ENCODE measurements at places on chromosomes 16 and 17.

DNA sequence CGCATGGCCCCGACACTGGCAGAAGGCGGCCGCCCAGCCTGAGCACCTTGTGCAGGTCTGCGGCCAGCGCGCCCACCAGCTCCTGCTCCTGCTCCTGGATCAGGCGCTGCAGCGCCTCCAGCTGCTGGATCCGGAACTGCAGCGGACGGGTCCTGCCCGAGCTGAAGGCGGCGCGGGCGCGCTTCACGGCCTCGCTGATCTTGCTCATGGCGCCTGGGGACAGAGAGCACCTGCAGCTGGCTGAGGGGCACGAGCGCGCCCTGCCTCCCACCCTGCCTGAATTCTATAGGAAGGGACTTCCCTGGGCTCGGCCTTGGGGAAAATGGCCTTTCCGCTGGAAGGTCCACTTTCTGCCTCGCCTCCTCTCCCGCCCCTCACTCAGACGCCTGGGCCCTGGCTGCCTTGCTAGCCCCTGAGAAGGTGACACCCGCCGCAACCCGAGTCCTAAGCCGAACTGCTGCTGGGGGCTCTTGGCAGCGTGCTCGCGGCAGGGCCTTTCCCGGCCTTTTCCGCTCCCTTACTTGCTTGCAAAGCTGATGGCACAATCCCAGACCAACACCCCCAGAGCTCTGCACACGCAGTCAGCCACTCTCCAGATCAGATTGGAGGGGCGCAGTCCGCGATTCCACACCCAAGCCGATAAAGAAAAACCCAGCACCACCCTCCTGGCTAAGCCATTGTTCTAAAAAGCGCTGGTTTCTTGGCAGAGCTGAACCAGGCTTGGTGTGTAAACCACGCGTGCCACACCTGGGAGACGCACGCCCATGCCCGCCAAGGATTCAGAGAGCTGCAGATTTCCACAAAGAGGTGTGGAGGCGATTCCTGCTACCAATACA lies 3.0 kb downstream of the ALDH3A1 start:
- peak; percentile 60 for DNase-seq

GRCh38 chr17:77445760-77446532 lies 305.2 kb downstream of the SEC14L1 start:
- DNase-seq, result no peak

DNA sequence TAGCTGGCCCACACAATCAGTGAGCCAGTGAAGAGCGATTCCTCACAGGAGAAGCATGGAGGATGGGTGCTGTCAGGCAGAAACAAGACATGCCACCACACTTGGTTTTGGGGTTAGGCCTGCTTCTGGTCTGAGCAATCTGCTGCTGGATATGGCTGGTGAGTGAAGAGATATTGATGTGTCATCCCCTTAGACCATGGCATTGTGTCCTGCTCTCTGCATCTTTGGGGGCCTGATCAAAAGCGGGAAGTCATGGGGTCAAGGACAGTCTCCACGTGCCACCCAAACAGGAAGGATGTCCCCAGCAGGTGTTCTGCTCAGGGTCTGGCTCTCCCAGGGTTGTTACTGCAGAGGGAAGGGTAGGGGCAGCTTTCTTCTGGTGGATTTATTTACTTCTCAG lies 140.7 kb downstream of the PRKCB start:
- DNase-seq, result no peak

GRCh38 chr17:70987867-70988340 lies 818.6 kb downstream of the KCNJ2 start:
- DNase-seq, result no peak

GRCh38 chr16:67525176-67525860 lies 3.3 kb upstream of the RIPOR1 start:
- peak; percentile 65 for DNase-seq

DNA sequence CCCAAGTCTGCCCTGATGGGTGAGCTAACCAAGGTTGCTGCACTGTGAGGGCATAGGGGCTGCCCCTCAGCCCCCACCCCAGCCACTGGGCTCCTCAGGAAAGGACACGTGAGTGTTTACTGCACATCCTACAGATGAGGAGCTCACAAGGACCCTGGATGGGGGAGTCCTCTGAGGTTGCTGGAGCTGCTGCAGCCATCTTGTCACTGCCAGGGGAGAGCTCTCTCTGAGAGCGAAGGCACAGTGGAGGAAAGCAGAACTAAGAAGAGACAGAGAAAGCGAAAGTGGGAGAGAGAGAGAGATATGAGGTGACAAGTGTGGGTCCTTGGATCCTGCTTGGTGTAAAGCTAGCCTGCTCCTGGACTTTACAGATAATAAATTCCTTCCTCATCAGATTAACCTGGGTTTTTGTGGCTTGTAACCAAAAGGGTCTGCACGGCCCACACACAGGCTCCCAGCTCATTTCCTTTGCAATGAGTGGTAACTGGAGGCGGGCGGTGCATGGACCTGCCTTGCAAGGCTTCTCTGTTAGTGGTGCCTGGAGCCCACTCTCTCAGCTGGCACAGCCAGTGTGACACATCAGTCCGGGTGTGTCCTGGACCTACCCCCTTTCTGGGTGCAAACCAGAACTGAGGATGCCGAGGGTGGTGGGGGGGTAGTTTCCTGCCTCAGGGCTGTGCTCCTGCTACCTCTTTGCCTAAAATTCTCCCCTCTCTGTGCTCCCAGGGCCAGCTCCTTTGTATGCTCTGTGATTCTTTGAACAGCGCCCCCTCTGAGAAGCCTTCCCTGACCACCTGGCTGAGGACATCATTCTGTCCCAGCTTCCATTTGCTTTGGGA lies 14.2 kb downstream of the SNX20 start:
- DNase-seq, result no peak

- DNase-seq, result no peak
These were observed 20.4 kb downstream of the SOCS1 start for GRCh38 chr16:11235703-11235991.

- no peak for DNase-seq
These were observed 3.7 kb upstream of the SLC16A11 start for GRCh38 chr17:7047566-7047965.

DNA sequence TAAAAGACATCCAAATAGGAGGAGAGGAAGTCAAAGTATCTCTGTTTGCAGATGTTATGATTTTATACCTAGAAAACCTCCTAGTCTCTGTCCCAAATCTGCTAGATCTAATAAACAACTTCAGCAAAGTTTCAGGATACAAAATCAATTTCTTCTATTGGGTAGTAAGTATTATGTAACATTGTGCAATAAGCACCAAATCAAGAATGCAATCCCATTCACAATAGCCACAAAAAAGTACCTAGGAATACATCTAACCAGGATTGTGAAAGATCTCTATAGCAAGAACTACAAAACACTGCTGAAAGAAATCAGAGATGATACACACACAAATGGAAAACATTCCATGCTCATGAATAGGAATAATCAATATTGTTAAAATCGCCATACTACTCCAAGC lies 13.0 kb downstream of the NLRP1 start:
- DNase-seq, result no peak

GRCh38 chr17:44738214-44738906 lies 20.4 kb upstream of the ADAM11 start:
- DNase-seq, result peak; percentile 37

Measured in EH (cell line).